ENCODE measurements at places on chromosomes 6 and 20.

GRCh38 chr20:19407736-19408135 lies 195.3 kb downstream of the SLC24A3 start:
- DNase-seq: no peak

GRCh38 chr20:58174708-58175280 lies 53.7 kb downstream of the ANKRD60 start:
- DNase-seq: no peak

DNA sequence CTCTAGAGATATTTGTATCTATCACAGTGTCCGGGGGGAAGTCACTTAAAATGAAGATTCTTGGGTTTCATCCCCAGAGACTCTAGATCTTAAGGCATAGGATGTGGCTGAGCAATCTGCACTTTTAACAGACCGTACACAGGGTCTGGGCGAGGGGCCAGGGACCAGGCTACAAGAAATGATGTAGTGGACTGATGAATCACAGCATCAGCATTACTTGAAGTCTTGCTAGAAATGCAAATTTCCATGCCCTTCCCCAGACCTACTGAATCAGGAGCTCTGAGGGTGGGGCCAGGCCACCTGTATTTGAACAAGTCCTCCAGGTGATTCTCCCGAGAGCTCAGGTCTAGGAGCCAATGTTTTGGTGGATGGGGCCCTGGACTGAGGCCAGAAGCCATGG lies 168.4 kb downstream of the DOK5 start:
- no peak for DNase-seq

DNA sequence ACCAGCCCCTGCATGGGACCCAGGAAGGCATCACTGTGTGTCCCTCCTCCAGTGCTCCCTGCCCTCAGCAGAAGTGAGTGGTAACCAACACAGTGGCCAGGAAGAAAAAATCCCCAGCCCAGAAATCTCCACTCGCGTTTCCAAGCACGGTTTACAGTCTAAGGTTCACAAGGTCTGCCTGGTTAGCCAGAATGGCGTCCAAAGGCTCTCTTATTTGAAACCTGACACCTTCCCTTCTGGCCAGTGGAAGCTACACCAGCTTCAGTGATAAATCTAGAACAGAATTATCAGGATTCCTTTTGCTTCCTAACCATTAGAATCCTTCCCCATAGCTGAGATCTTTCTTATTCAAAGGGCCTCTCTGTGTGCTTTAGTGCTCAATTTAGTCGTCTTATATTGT lies 9.2 kb downstream of the LY86 start:
- DNase-seq: no peak

- no peak for DNase-seq
These were observed 4.0 kb downstream of the PKIG start for GRCh38 chr20:44586289-44586911.

DNA sequence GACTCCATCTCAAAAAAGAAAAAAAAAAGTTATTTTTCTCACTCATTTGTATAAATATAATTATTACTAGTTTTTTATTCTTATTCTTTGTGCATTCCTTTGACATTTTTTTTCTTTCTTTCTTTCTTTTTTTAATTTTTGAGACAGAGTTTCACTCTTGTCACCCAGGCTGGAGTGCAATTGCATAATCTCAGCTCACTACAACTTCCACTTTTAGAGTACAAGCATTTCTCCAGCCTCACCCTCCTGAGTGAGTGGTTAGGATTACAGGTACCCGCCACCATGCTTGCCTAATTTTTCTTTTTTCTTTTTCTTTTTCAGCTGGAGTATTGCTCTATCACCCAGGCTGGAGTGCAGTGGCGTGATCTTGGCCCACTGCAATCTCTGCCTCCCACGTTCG lies 51.4 kb upstream of the JARID2 start:
- DNase-seq: no peak

- DNase-seq: no peak
These were observed 207.4 kb upstream of the LRFN2 start for GRCh38 chr6:40794586-40794985.

DNA sequence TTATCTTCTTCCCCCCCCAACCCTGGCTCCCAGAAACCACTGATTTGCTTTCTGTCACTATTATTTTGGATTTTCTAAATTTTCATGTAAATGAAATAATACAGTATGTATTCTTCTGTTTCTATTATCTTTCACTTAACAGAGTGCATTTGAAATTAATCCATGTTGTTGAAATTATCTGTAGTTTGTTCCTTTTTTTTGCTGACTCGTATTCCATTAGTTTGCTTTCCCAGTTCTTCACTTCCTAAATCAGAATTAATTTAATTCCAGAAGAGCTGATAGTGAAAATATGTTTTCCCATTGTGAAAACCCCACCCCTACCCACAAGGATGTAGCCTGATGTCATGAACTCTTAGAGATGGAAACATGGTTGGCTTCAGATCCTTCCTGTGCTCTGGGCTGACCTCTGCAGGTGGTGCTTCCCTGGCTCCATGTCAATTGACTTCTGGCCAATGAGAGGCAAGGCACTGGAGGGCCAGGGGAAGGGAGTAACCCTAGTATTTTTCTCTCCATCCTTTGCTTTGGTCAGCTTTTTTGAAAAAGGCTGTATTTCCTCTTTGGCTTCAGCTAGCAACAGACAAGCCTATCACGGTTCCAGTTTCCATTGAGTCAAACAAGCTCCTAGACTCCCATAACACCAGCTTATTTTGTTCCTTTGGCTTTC lies 244.4 kb upstream of the HSF2 start:
- DNase-seq: no peak

GRCh38 chr20:50844430-50845100 lies 49.7 kb downstream of the BCAS4 start:
- DNase-seq: no peak

DNA sequence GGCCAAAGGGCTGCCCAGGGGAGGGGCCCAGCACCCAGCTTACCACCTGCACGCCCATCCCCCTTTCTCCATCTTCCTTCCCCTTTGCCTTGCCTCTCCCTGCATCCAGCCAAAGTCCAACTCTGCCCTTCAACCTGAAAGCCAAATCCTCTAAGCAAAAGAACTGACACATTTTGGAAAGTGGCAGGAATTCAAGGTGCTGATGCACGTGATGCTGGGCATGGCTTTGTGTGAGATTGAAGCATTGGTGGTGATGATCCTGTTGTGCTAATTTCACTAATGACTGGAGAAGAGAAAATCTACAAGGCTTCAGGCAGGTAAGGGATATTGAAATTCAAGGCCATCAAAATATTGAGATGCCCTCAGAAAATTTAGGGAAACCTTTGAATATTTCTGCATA lies 23.3 kb downstream of the SYNDIG1 start:
- DNase-seq: no peak

GRCh38 chr6:109230453-109230852 lies 135.1 kb downstream of the CEP57L1 start:
- no peak for DNase-seq

- DNase-seq: no peak
These were observed 47.9 kb downstream of the COL11A2 start for GRCh38 chr6:33144373-33144772.

DNA sequence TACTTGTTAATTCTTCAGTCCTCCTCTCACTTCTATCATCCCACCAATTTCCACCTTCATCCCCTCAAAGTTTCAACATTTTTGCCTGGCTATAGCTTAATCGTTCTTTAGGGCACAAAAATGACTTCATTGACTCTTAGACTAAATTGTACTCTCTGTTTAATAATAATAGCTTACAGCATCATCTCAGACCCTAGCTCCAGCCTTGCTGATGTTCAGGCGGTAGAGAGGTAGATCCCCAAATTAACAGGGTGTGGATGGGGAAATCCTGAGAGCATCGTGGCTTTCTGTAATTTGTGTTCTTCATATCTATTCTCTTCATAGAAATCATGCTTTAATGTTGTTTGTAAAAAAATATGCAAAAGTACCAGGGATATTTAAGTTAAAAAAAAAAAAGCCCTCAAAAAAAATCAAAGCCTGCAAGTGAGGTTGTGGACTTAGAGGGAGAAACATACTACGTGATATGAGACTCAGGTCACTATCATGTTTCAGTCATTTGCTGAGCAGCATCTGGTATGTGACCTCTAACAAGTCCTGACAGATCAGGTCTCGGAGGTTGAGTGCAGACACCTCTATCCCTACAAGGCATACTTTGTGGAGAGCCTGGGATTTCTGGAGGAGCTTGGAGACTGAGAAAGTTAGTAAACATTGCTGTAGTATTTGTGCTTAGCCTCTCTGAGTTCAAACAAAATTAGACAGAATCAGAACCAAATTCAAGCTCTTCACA lies 1063.3 kb upstream of the CITED2 start:
- DNase-seq: no peak

- no peak for DNase-seq
These were observed 9.0 kb downstream of the UQCC2 start for GRCh38 chr6:33702345-33702977.

- DNase-seq: no peak
These were observed 120.4 kb upstream of the RIPOR2 start for GRCh38 chr6:25056130-25056529.

DNA sequence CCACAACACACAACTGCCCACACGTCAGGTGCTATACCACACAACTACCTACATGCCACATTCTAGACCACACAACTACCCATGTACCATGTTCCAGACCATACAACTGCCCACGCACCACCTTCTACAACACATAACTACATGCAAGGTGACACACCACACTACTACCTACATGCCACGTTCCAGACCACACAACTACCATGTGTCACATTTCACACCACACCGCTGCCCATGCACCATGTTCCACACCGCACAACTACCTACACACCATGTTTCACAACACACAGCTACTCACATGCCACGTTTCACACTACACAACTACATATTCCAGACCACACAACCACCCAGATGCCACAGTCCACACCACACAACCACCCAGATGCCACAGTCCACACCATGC lies 19.8 kb downstream of the THBS2 start:
- no peak for DNase-seq

- no peak for DNase-seq
These were observed 174.5 kb upstream of the MOCS1 start for GRCh38 chr6:40108736-40109135.

DNA sequence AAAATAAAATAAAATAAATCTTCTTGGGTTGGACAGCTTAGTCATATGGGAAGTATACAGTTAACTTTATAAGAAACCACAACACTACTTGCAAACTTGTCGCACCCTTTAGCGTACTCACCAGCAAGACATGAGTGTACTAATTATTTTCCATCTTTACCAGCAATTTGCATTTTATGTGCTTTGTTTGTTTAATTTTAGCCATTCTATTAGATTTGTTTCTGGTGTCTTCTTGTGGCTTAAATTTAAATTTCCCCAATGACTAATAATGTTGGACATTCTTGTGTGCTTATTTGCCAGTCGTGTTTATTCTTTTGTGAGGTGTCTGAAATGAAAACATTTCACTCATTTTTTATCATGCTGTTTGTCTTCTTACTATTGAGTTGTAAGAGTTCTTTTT lies 1172.2 kb upstream of the CITED2 start:
- DNase-seq: no peak

GRCh38 chr20:19498756-19499155 lies 259.3 kb upstream of the RIN2 start:
- DNase-seq: no peak

GRCh38 chr6:42819803-42820511 lies 38.1 kb downstream of the BICRAL start:
- DNase-seq: no peak

DNA sequence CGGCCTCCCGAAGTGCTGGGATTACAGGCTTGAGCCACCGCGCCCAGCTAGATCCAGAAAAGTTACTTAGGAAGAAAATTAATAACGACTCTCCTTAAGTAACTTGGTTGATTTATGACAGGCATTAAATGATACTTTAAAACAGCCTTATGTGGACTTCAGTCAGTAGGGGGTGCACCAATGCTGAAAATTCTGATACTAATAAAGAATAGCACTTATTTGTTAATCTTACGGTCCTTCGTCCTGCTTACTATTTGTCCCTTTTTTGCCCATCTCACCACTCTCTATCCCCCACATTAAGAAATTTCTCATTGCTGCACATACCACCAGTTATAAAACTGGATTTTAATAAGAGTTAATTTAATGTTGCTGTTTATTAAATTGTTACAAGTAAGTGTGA lies 12.7 kb upstream of the PRELID3B start:
- no peak for DNase-seq

DNA sequence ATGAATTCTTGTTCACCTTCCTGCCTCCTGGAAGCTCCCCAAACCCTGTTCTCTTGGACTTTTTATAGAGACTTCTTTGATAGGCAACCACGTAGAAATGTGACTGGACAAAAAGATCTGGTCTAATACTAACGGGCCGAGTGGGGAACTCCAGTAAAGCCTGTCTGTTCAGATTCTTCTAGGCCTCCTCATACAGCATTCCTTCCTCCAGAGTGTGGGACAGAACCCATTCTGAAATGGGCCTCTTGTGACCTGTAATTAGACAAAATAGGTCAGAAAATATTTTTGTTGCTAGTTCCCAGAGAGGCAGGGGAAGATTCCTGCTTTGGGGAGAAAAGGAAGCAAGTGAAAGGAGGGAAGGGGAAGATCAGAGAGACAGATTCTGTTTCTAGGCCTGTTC lies 374.3 kb downstream of the CDH26 start:
- DNase-seq: no peak

DNA sequence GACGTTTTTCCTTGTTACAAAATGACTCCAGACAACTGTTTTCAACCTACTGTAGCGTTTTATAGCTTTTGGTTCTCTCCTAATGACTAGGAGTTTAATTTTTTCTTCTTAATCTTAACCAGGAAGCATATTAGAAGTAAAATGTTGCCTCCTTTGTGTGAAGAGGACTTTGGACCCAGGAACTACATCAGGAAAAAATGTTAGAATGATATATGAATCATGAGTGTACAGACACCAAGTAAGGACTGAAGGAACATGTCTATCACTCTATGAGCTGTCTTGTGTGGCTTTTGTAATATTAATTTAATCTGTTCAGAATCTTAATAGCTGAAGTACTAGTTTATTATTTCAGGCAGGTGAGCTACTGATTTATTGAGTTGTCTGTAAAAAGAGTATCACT lies 71.0 kb upstream of the MARCKS start:
- DNase-seq: no peak

DNA sequence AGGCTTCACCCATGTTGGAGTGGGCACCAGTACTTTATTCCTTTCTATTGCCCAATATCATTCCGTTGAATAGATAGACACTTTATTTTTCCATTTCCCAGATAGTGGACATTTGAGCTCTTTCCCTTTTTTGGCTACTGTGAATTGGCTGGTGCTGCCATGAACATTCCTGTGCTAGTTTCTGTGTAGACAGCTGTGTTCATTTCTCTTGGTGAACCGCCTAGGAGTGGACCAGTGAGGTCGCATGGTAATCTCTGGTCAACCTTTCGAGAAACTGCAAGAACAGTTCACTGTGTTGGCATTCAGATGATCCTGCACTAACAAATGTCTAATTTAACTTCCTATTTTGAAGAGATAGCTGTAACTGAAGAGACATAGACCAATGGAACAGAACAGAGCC lies 58.6 kb downstream of the RAMACL start:
- no peak for DNase-seq

All from activated T-helper 1 cell treated with anti-CD3 and anti-CD28 coated beads, Interleukin-2, amount 50 U/mL, for 16 hours (primary cell).